Gastrocnemius medialis (tissue), 4 donors: ENCODE measurements at places on chromosomes 5 and 9. TPM values are rescaled to one million over a fixed set of nuclear protein-coding genes. Genes with fewer than 3 reads are reported as not detected.

PCDHB13 gene
- total RNA-seq = 0.62 TPM

NR6A1 gene
- total RNA-seq = 0.58 TPM

ADAMTSL2 gene
- total RNA-seq = 1.8 TPM

GRCh38 chr5:136276946-136277345 lies 84.0 kb upstream of the SMIM32 start:
- DNase-seq = no peak
- H3K27ac ChIP-seq = no peak overlapping the region
- H3K27me3 ChIP-seq = no peaks in the 10 kb centered on the region
- no peaks in the 10 kb centered on the region for H3K36me3 ChIP-seq

DNA sequence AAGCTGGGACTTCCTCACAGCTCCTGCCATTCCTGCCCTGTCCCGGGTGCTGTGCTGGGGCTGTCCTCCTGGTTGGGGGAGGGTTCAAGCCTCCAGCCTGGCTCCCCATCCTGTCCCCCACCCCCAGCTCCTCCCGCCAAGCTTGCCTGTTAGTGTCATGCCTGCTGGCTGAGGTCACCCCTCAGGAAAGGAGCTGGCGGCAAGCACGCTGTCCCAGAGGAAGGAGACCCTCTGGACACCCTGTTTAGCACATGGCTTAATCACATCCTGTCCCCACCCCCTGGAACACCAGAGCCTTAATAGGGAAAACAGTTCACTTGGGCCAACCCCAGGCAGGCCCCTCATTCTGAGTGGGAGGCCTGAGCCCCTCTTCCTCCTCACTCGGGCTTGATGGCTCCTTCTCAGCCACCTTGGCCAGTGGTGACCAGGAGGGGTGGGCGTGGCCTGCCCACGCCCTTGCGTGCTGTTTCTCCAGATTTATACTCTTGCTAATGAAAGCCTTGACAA lies 9.2 kb upstream of the PHYHD1 start:
- peak overlapping the region; percentile 12 for H3K4me3 ChIP-seq
- peak; percentile 56 for DNase-seq
- peak overlapping the region; percentile 84 for H3K27ac ChIP-seq
- H3K36me3 ChIP-seq = peaks cover 39% of the 10 kb centered on the region
